ENCODE measurements at places on chromosomes 11 and 22. TPM values are rescaled to one million over a fixed set of nuclear protein-coding genes. Genes with fewer than 3 reads are reported as not detected.

AIFM3 gene
- not detected for total RNA-seq

- no peak for ATAC-seq
These were observed 8.0 kb downstream of the VSTM5 start for GRCh38 chr11:93842461-93842860.

- no peak for ATAC-seq
These were observed 46.5 kb downstream of the POLD3 start for GRCh38 chr11:74638869-74639268.

- peak; percentile 87 for ATAC-seq
These were observed 5.2 kb downstream of the SBF1 start for GRCh38 chr22:50469377-50470305.

DNA sequence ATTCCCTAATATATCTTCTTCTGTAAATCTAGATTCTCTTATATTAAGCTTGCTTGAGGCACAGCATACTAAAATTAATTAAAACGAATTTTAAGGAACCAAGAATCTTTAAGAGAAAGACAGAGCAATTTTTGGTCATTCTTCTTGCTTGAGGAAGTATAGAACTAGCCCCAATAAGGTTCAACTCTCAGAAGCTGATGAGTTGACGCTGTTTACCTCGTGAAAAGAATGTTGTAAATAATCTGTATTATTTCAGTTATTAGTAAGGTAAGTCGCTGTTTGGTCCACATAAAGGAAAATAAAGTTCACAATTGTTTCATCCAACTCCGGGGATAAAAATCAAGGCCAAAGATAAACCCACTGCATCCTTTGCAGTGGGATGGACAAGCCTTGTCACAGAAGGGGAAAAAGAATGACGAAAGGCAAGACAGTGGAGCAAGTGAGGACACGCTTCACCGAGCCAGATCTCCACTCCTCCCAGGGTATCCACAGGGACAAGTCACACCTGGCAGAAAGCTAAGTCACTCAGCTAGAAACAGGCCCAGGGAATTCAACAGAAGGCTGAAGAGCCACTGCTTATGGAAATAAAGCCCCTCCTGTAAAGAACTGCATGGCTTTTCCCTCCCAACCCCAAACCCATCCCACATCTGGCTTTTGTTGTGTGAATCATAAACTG lies 752 bp downstream of the POU2AF1 start:
- no peak for ATAC-seq

All from activated T-helper 17 cell treated with anti-CD3 and anti-CD28 coated beads, Interleukin-2, amount 50 U/mL, for 72 hours (primary cell).